ENCODE measurements at places on chromosomes 7 and 10.

DNA sequence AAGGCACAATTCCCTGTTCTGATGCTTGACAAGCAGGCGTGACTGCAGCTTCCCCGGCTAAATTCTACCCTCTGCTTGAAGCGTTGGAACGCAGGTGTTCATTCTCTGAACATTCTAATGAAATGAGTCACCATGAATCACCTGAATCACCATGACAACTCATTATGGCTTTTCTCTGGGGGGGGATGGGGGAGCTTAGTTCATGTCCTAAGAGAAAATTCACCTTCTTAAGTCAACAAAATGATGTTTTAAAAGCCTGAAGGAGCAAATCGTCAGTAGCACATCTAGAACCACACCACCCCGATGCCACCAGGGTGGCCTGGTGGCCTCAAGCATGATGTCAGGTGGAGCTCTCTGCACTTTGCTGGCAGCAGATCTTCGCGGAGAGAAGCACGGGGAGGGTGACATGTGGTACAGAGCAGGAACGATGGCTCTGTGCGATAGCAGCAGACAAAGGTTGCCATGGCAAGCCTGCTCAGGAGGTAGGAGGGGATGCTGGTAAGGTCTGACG lies 33.7 kb downstream of the DDC start:
- no peak for DNase-seq

GRCh38 chr7:54615537-54615936 lies 73.4 kb downstream of the VSTM2A start:
- DNase-seq, result no peak

- no peak for DNase-seq
Observed at GRCh38 chr10:119361037-119361436, 153.7 kb downstream of the GRK5 start.

DNA sequence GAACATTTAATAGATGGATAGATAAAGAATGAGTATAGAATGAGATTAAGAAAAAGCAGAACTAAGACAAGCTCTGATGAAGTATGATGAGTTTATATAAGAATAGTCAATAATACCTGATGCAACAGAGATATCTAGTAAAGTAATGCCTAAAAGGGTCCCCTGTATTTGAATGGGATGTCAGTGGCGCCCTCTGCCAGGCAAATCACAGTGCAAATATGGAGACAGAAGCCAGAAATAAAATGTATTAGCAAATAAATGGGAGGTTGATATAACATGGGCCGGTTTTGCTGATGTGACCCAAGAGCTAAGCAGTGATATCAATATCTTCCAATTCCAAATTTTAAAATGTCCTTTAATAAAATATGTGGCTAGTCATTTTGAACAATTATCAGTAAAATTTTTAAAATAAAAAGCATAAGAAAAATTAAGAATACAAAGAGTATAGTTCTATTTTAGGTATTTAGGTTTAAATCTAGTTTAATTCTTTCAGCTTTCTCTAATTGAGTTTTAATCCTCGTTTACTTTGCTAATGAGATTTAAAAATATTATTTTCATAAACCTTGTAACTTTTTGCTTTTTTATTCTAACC lies 62.6 kb downstream of the ADK start:
- no peak for DNase-seq

- no peak for DNase-seq
Observed at GRCh38 chr10:70492786-70493659, 14.5 kb downstream of the PALD1 start.

DNA sequence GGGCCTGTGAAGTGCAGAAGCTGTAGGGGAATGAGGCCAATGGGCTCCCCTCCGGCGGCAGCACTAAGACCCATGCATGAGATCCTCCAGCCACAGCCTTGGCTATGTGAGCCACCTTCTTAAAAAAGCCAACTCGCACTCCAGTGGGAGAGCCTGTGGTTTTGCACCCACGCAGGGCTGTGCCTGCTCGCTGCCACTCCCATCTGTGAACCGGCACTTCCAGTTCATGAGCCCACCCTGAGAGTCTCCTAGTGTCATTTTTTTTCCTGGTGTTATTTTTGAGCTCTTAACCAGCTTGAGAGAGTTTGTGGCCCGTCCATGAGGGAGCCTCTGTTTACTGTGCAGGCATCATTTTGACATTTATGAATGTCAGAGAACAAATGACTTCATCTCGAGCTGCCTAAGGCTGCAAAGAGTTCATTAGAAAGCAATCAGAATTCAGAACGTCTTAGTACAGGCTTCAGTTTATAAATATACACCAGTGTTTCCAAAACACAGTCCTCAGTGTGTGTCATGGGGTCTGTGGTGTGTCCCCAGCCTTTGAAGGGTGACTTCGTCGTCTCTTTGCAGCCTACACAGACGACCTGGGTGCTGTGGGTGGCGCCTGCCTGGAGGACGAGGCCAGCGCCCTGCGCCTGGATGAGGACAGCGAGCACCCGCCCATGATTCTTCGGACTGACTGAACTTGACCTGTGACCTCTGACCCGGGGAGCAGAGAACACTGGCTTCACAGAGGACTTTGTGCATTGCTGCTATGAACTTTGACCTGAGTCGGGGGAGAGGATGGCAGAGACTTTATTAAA lies 40.4 kb downstream of the WIPI2 start:
- no peak for DNase-seq

DNA sequence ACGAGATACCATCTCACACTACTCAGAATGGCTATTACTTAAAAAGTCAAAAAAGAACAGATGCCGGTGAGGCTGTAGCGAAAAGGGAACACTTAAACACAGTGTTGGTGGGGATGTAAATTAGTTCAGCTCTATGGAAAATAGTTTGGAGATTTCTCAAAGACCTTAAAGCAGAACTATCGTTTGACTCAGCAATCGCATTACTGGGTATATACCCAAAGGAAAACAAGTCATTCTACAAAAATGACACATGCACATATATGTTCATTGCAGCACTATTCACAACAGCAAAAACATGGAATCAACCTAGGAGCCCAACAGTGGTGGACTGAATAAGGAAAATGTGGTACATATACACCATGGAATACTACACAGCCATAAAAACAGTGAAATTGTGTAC lies 56.9 kb downstream of the SAMD9 start:
- DNase-seq, result no peak

DNA sequence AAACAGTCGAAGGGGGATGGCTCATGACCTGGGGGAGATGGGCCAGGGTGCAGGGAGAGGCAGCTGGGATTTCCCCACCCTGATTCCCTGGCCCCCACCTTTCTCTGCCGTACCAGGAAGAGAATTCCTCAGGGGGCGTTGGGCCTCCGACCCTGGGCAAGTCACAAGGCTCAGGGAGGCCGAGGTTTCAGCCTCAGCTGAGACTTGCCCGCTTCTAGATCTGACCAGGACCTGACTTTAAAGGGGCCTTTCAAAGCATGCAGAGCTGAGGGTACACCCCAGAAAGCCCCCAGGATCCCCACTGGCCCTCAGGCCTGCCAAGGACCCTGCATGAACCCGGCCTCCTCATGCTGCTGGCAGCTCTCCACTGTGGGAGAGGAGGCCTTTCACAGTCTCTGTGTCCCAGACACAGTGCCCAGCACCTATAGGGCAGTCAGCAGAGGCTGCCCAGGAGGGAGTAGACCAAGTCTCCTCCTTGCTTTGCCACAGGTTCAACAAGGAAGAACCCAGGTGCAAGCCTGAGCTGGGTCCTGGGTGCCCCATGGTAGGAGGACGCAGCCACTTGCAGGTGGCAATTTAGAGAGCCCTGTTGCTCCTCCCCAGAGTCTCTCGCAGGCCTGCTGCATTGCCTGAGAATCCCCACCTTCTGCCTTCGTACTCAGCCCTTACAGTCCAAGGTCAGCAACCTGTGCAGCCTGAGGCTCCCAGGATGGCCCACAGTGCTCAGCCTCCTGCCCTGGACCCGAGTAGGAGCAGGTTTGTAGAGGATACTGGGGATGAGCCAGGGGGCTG lies 89.3 kb downstream of the CHST15 start:
- peak; percentile 36 for DNase-seq

GRCh38 chr10:61286686-61287085 lies 166.5 kb downstream of the TMEM26 start:
- no peak for DNase-seq

GRCh38 chr10:30114881-30115625 lies 55.7 kb upstream of the JCAD start:
- no peak for DNase-seq

- DNase-seq, result peak; percentile 9
Observed at GRCh38 chr10:124524991-124525653, 63.5 kb downstream of the LHPP start.

- DNase-seq, result no peak
Observed at GRCh38 chr7:25624833-25625232, 396.5 kb upstream of the NPVF start.

DNA sequence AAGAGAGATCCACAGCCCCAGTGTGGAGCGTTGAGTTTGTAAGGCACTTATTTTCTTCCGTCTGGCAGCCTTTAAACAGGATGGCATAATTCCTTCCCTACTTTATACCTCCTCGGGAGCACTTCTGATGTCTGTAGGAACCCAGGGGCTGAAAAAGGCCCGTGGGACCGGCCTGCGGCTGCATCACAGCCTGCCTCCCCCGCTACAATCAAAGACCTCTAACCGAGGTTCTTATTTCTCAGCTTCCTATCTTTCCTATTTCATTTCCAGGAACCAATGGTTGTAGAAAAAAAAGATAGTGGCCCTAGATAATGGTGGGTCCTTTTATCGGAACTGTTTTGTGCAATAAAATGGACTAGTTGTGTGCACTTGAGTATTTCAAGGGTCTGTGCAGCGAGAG lies 4.1 kb upstream of the CTBP2 start:
- no peak for DNase-seq

DNA sequence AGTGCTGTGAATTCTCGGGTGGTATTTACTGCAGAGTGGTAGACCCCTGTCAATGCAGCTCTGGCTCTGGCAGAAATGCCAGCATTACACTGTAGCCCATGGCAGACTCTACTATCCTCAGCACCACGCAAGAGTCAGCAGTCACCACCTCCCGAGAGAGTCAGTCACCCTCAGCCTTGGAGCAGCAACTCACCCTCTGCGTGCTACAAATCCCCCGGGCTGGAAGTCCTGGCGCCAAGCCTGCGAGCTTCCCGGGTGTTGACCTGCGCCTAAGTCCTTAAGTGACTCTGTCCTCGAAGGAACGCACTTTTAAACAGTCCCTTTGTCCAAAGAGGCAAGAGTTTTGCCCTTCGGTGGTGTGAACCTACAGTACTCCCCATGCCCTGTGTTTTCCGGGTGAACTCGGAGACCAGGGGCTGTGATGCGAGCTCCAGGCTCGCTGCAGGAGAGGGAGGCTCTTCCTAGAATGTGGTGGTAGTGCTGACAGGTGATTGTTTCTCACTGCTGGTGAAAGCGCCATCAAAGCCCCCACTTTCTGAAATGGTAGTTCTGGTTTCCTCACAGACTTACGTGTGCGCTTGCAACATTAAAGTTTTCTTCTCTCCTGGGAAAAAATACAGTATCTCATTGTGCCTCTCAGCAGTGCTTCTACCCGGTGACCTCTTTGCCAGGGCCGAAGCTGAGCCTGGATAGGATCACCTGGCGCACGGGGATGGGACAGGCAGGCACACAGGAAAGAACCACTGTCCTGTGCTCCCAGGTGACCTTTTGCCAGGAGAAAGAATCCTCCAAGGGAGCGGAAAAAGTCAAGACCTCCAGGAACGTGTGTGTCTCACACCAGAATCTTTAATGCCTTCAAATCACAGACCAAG lies 33.1 kb upstream of the MBL2 start:
- no peak for DNase-seq

DNA sequence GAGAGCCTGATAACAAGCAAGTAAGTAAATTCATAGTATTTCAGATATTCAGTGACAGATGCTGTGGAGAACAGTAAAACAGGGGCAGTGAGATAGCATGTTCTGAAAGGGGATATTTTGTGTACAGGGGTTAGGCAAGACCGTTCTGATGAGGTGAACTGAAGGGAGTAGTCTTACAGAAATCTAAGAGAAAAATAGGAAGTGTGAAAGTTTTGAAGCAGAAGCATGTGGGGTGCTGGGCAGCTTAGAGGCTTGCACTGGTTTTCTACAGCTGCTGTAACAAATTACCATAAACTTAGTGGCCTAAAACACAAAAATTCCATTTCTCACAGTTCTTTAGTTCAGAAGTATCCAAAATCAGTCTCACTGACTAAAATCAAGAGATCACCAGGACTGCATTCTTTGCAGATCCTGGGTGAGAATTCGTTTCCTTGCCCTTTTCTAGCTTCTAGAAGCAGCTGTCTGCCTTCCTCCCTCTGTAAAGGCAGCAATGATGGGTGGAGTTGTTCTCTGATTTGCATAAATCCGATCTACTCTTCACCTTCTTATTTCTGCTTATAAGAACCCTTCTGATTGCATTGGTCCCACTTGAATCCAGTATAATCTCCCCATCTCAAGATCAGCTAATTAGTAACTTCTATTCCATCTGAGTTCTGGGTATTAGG lies 7.5 kb upstream of the KLF14 start:
- DNase-seq, result no peak

- no peak for DNase-seq
Observed at GRCh38 chr10:69880301-69881081, 78.8 kb downstream of the COL13A1 start.

- no peak for DNase-seq
Observed at GRCh38 chr7:140992422-140992821, 22.3 kb downstream of the MRPS33 start.

DNA sequence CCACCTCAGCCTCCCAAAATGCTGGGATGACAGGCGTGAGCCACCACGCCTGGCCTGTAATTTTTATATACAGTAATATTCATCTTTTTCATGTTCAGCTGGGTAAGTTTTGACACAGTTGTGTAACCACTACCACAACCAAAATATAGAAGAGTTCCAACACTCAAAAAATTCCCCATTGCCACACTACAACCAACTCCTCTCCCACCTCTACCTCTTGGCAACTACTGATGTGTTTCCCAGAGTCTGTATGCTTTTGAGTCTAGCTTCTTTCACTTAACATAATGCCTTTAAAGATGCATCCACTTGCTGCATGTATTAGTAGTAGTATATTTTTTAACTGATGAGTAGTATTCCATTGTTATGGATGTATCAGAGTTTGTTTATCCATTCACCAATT lies 90.7 kb downstream of the SRPK2 start:
- no peak for DNase-seq

DNA sequence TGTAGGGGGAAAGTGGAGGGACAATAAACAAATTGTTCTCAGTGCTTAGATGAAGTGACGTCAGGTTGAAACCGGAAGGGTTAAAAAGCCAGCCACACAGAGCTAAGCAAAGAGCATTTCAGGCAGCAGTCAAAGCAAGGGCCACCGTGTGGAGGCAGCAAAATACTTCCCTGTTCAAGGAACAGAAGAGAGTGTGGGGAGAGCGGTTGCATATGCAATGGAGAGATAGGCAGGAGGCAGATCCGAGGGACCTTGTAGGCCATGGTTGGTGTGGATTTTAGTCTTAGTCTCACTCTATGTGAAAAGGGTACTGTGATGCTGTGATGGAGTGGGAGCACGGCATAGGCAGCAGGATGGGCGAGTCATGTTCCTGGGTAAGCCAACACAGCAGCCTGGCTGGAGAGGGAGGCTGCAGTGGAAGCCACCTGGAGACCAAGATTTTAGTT lies 3.8 kb upstream of the STN1 start:
- no peak for DNase-seq
